Lower lobe of right lung (tissue), 2 donors: ENCODE measurements at places on chromosomes 1 and 21.

DNA sequence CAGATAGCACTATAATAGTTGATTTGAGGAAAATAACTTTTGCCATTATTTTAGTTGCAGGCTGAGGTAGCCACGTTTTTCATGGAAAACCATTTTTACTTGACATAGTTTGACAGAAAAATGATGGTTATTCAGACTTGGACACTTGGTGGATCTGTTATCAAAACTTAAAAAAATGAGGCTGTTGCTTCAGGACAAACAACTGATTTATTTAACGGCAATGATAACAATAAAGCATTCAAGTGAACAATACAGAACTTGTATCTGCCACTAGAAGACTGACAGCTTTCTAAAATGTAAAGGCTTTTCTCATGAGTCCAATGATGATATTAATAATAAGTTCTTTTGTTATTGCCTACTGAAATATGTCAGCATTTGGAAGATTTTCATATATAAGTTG lies 322.9 kb downstream of the BRINP3 start:
- no peaks in the 10 kb centered on the region for H3K4me1 ChIP-seq
- DNase-seq = no peak
- no peaks in the 10 kb centered on the region for H3K36me3 ChIP-seq
- H3K27me3 ChIP-seq = no peaks in the 10 kb centered on the region
- no peak overlapping the region for H3K4me3 ChIP-seq

DNA sequence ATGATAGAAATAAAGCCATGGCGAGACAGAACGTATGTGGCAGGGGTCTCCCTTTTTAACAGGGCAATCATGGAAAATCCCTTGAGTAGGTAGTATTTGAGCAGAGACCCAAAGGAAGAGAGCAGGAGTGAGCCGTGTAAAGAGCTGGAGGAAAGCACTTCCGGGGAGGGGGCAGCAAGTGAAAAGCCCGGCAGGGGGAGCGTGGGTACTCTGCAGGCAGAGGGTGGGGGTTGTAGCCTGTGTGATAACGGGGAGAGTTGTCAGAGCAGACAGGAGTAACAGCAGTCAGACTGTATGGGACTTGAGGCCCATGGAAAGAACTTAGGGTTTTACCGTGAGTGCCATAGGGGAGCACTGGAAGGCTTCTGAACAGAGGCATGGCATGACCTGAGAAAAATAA lies 51.1 kb upstream of the LDLRAP1 start:
- DNase-seq = no peak
- no peaks in the 10 kb centered on the region for H3K4me1 ChIP-seq
- H3K27ac ChIP-seq = no peak overlapping the region
- no peak overlapping the region for H3K4me3 ChIP-seq
- peaks cover 83% of the 10 kb centered on the region for H3K36me3 ChIP-seq

- no peak overlapping the region for H3K27ac ChIP-seq
- no peaks in the 10 kb centered on the region for H3K27me3 ChIP-seq
- no peak overlapping the region for H3K4me3 ChIP-seq
- no peak for DNase-seq
- peaks cover 60% of the 10 kb centered on the region for H3K4me1 ChIP-seq
Observed at GRCh38 chr1:89721351-89721750, 88.4 kb downstream of the LRRC8C start.

DNA sequence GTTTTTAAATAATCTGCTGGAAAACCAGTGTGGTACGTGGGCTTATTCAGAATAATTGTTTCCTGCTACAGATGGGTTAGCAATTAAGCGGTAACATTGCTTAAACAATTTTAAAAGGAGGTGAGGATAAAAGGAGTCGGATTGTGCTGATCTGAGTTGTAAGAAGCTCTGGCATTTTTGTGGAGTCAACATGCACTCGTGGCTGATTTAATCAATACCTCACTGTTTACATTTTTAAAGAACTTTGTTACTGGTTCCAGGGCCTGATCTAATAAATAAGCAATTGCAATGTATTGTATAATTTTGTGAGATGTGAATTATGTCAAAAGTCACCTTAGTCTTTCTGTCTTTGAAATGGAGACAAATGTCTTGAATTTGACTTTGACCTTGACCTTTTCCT lies 474.0 kb downstream of the SETD4 start:
- DNase-seq = no peak
- H3K4me1 ChIP-seq = no peaks in the 10 kb centered on the region
- H3K4me3 ChIP-seq = no peak overlapping the region
- H3K27ac ChIP-seq = no peak overlapping the region
- no peaks in the 10 kb centered on the region for H3K27me3 ChIP-seq

DNA sequence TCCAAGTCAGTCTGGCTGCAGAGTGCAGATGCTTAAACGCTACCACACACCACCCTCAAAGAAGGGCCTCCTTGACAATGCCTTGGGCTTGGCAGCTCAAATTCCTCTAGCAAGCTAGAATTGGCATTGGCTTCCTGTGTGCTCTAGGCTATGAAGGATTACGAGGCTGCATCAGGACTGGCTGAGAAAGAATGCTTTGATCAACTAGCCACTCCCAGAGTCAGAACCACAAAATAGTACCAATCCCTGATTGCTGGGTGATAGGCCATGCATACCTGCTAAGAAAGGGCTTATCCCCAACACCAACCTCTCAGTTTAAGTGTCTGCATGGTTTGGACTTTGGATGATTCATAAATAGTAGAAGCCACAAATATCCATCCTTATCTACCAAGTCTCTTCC lies 504.9 kb downstream of the OMA1 start:
- DNase-seq = no peak
- H3K36me3 ChIP-seq = no peaks in the 10 kb centered on the region
- H3K27ac ChIP-seq = no peak overlapping the region
- no peaks in the 10 kb centered on the region for H3K27me3 ChIP-seq
- no peaks in the 10 kb centered on the region for H3K4me1 ChIP-seq
